ENCODE measurements at places on chromosomes 6 and 20.

DNA sequence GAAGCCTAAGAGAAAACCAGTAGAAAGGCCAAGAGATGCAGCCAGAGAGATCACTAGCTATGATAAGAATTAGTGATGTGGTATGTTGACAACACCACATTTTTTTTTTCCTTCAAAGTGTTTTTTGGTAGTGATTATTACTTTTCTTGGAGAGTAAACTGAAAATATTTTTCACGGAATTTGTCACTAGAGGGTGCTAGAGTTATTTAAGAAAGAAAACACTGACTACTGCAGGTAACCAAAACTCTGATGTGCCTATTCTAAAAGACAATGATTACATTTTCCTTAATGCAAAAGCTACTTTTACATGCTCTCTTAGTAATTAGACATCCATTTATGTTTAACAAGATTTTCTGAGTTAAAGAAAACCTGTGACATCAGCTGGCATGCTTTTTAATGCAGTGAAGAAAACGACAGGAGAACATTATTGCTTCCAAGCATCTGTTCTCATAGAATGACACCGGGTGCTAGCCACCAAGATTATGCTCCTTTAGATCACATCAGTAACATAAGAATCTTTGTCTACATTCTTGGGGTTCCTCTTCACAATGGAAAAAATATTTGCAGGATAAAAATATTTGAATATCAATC is 28.8 kb downstream of the RWDD2A start:
- no peak for DNase-seq

DNA sequence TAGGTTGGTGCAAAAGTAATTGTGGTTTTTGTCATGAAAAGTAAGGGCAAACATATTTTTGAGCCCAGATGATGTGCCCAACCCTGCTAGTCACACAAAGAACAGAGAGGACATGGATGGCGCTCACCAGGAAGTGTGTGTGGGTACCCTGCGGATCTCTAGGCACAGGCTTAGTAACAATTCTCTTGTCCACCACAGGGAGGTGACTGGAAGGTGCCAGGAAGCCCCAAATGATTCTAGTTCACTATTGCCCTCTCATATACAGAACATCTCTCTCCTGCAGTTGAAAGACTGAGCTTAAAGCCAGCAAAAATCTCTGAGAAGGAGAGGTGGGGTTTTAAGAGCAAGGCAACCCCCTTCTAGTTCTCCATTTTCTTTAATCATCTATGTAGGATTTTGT is 272.1 kb upstream of the TAB2 start:
- no peak for DNase-seq

- DNase-seq, result no peak
Observed at GRCh38 chr6:5199283-5199682, 61.5 kb downstream of the LYRM4 start.

GRCh38 chr6:44096612-44097011 is 30.6 kb downstream of the MRPL14 start:
- DNase-seq, result peak; percentile 89

GRCh38 chr6:137801352-137802114 is 65.5 kb upstream of the TNFAIP3 start:
- no peak for DNase-seq

DNA sequence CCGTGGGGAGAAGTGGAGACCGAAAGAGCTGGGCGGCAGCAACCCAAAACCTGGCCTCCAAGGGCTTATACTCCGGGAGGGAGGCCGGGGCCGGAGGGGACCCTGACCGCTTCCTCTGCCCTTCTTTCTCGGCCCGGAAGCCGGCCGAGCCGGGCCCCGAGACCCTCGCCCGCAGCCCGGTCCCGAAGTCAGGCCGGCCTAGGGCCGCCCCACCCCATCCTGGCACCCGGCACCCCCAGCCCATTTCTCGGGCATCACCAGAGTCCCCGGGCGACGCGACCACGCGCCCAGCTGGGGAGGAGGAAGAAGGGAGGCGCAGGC is 572 bp upstream of the ZDHHC14 start:
- DNase-seq, result no peak

DNA sequence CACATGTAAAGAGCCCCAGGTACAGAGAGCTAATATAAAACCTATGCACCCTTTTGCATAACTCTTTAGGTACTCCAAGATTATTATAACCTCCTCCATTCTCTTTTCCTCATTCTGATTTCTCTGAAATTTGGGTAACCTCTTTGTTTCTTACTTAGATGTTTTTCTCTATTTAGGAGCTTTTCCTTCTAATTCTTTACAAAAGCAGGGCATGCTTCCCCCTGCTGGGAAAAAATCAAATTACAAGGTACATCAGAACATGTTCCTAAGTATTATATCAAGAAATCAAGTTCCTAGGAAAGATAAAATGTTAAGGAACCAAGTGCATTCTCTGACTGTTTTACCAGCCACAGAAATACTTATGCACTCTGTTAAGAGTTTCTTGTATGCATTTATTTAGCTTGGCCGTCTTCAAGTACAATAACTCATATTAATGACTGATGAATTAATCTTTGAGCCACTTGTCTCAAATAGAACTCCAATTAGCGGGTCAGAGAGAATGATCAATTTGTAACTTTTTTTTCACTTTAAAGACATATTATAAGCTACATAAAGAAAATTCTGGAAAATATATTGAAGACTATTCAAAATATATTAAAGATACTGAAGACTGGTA is 2.1 kb downstream of the KHDRBS2 start:
- DNase-seq, result no peak

- no peak for DNase-seq
Observed at GRCh38 chr6:29938746-29939508, 3.4 kb upstream of the HLA-A start.

- DNase-seq, result no peak
Observed at GRCh38 chr6:95530176-95530819, 47.0 kb upstream of the MANEA start.

DNA sequence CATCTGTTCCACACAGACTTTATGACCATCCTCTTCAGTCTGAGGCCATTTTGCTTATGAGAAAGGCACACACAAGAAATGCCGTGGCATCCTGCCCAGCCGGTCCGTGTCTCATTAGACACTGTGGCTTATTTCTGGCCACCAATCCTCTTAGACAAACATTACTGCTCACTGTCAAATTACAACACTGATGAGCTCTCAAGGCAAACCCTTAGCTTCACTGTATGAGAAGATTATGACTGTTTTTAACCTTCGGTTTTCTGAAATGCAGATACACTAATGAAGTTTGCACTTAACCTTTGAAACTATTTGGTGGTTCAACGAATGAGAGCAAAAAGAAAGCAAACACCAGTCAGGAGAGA is 50.5 kb upstream of the DST start:
- no peak for DNase-seq

DNA sequence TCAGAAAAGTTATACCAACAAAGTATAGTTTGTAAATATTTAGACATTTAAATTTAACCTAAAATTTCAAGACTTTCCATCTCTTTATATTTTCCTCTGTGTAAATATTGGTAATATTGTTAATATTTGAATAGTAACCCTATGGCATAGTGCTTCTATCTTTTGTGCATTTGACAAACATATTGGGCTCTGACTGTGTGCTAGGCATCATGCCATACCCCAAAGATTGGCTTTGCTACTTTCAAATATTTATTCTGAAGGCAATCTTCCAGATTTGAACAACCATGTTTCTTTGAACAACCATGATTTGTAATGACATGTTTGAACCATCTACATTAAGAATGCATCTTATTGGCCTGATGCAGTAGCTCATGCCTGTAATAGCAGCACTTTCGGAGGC is 15.5 kb upstream of the PRDM1 start:
- DNase-seq, result no peak

DNA sequence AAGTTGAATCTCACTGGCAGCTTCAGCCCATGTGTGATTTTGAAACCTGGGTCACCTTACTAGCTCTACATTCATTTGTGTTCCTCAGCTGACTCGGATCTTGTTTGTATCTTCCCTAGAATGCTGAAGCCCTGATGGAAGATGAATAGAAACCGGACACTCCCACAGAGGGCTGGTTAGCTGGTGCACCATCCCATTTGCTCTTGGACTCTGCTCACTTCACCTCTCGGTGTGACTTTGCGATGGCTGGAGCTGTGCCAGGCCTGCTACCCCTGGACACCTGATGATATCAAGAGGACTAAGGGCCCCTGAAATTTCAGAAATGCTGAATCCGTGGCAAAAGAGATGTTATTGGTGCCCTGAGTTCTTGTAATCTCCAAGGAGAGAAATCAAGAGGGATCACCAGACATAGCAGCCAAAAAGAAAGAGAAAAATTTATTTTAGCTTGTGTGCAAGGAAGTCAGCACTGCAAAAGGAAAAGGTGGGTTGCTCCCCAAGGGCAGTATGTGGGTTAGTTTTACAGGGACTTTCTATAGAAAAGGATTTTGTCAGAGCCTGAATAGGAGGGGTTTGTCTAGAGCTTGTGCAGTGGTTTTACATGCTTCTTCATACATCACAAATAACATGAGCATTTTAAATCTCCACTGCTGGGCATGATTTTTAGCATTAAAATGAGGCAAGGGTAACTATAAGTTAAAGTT is 426.3 kb upstream of the NOX3 start:
- DNase-seq, result no peak

GRCh38 chr6:142874676-142875075 is 70.3 kb downstream of the HIVEP2 start:
- DNase-seq, result no peak

DNA sequence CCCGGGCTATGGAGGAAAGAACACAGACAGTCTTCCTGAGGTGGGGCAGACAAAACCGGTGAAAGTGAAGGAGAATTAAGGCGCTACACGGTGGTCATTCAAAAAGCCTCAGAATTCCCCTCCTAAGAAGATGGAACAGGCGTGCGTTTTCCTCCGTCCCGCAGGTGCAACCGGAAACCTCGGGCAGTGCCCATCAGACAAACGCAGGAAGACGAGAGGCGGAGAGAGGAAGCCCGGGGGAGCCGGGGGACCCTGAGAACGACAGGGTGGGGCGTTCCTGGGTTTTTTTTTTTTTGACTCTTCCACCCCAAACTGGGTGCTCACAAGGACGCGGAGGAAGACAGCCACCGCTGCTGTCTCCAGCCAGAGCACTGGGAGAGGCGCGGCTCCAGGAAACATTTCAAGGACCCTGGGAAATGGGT is 25.4 kb downstream of the TTLL2 start:
- peak; percentile 65 for DNase-seq

GRCh38 chr6:50887112-50887511 is 68.4 kb downstream of the TFAP2B start:
- no peak for DNase-seq

DNA sequence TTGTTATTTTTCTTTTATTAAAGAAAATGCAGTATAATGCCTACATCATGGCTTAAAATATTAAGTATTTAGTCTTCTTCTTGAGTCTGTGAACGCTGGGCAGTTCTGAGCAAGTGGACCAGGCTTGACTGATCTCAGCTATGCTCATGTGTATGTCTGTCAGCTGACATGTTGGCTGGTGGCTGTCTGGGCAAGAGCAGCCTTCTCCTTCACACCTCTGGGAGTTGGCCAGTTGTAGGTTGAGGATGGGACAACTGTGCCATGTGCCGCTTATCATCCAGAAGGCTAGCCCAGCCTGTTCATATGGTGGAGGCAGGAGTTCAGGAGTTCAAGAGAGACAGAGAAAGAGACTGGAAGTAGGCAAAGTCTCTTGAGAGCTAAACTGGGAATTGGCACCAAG is 175.9 kb downstream of the PLCB4 start:
- DNase-seq, result no peak

- DNase-seq, result no peak
Observed at GRCh38 chr6:46048646-46049297, 33.1 kb upstream of the CLIC5 start.

DNA sequence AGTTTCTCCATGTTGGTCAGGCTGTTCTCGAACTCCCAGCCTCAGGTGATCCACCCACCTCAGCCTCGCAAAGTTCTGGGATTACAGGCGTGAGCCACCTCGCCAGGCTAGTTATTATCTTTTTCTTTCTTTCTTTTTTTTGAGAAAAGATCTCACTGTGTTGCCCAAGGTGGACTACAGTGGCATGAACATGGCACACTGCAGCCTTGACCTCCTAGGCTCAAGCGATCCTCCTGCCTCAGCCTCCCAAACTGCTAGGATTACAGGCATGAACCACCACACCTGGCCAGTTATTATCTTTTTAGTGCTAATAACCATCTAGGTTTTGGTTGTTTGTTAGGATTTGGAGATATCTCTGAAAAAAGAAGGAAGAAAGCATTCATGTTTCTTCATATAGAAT is 35.8 kb upstream of the ZNF217 start:
- no peak for DNase-seq

DNA sequence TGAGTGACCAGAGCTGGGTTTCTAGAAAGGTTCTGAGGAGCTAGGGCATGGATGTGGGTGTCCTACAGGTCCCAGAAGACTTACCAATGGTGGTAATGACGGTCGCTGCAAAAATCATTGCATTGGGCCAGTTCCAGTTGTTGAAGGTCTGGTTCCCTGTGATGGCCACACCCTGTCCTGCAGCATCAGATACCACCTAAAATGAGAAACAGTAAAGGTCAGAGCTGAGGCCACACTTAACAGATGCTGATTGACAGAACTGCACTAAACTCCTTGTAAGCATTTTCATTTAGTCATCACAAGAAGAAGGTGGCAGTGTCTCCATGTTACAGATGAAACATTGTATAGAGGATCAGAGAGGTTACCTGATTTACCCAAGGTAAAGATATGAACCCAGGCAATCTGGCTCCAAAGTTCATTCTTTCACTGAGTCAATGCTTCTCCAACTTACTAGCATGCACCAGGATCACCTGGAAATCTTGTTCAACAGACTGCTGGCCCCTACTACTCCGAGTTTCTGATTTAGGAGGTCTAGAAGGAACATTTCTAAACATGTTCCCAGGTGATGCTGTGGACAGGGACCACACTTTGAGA is 33.4 kb downstream of the KCNK5 start:
- DNase-seq, result no peak

DNA sequence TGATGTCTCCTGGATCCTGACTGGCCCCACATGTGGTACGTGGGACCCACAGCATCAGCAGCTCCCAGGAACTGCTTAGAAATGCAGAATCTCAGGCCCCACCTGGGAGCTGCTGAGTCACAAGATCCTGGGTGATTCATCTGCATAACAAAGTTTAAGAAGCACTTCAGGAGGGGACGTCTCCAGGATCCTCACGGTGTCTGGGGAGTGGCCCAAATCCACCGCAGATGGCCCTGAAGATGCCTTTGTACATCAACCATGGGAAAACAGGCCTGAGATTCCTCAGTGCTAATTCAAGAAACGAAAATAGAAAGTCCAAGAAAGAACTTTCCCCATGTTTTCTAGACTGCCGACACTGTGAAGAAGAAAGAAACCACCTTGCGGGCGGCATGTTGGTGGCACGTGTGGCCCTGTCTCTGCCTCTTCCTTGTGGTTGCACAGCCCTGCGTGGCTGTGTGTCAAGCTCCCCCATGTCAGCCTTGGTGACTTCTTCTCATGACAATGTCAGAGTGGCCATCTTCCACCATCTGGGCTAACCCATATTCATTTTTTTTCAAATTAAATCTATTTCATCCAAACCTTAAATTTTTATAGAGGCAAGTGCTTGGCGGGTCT is 26.1 kb downstream of the RRBP1 start:
- peak; percentile 34 for DNase-seq

DNA sequence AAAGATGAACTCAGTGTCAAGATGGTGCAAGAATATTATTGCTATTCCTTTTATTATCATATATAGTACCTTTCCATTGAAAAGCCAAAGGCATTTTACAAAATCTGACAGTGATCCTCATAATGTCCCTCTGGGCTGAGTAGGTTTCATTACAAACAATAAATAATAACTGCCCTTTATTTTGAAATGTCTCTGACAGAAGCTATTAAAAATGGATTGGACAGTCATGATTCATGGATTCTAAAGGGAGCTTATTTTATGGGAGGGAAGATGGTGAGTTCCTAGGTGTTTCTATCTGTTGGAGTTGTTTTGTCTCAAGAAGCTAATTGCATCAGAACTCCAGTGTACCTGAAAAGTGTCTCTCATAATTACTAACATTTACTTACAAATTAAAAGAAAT is 30.4 kb upstream of the HDAC2 start:
- DNase-seq, result no peak

GRCh38 chr20:56940466-56940865 is 311.4 kb downstream of the TFAP2C start:
- no peak for DNase-seq

Measured in activated effector memory CD4-positive, alpha-beta T cell treated with anti-CD3 and anti-CD28 coated beads, Interleukin-2, amount 50 U/mL, for 16 hours (primary cell).